Naive thymus-derived CD8-positive, alpha-beta T cell (primary cell): ENCODE measurements at places on chromosomes 3 and 15.

GRCh38 chr15:77069521-77070121 is 1.3 kb downstream of the TSPAN3 start:
- peaks cover 45% of the 10 kb centered on the region for H3K4me1 ChIP-seq
- H3K27me3 ChIP-seq = no peaks in the 10 kb centered on the region
- H3K27ac ChIP-seq = peak overlapping the region; percentile 84
- H3K4me3 ChIP-seq = peak overlapping the region; percentile 90
- DNase-seq = no peak
- H3K36me3 ChIP-seq = no peaks in the 10 kb centered on the region

DNA sequence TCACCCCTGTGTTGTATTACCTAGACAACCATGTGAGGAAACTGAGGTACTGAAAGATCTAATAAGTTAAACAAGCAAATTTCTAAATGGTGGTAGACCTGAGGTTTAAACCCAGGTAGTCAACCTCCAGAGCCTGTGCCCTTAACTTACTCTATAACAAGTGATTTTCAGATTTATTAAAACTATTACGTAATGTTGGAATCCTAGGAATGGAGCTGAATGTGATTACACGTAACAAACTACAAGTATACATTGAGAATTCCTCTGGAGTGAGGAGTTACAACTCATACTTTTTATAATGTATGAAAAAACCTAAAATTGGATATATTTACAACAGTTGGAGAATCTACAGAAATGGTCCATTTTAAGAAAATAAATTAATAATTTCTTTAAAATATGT is 18.0 kb downstream of the FAM98B start:
- peaks cover 11% of the 10 kb centered on the region for H3K36me3 ChIP-seq
- H3K27ac ChIP-seq = no peak overlapping the region
- H3K4me1 ChIP-seq = peaks cover 8% of the 10 kb centered on the region

DNA sequence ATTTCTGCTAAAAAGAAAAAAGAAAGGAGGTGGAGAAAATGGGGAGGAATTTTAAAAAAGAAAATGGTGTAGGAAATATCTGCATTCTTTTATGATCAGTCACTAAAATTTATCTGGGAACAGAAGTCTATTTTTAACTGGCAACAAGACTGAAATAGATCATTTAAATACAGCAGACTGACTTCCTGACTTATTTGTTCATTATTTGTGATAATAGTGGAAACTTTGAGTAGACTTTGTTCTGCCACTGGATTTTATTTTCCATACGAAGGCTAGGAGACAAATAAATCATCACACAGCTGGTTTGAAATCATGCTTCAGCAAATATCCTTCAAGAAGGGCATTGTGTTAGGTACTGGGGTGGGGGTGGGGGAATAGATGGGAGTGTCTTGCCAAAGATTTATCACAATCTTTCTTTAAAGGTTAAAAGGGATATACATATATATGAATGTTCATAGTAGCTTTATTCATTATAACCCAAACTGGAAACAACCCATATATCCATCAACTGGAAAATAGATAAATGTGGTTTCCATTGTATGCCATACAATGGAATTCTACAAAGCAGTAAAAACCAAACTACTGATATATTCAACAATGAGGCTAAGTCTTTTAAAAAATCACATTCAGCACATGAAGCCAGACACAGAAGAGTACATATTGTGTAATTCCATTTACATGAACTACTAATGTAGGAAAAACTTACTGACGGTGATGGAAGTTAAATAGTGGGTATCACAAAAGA is 4.7 kb upstream of the CLASP2 start:
- no peaks in the 10 kb centered on the region for H3K27me3 ChIP-seq
- no peak overlapping the region for H3K27ac ChIP-seq
- H3K4me3 ChIP-seq = no peak overlapping the region
- no peak for DNase-seq
- no peaks in the 10 kb centered on the region for H3K36me3 ChIP-seq

GRCh38 chr15:76006136-76006778 is 6.0 kb downstream of the NRG4 start:
- H3K36me3 ChIP-seq = no peaks in the 10 kb centered on the region
- H3K4me3 ChIP-seq = no peak overlapping the region
- peaks cover 27% of the 10 kb centered on the region for H3K27me3 ChIP-seq

GRCh38 chr15:58562135-58562534 is 130.3 kb downstream of the LIPC start:
- H3K27ac ChIP-seq = peak overlapping the region; percentile 8
- no peak for DNase-seq
